Activated naive CD8-positive, alpha-beta T cell treated with anti-CD3 and anti-CD28 coated beads, Interleukin-2, amount 10 ng/mL, durations not matched to agents 7 days and 5 days (primary cell): ENCODE measurements at places on chromosomes 6 and 20. TPM values are rescaled to one million over a fixed set of nuclear protein-coding genes. Genes with fewer than 3 reads are reported as not detected.

DNA sequence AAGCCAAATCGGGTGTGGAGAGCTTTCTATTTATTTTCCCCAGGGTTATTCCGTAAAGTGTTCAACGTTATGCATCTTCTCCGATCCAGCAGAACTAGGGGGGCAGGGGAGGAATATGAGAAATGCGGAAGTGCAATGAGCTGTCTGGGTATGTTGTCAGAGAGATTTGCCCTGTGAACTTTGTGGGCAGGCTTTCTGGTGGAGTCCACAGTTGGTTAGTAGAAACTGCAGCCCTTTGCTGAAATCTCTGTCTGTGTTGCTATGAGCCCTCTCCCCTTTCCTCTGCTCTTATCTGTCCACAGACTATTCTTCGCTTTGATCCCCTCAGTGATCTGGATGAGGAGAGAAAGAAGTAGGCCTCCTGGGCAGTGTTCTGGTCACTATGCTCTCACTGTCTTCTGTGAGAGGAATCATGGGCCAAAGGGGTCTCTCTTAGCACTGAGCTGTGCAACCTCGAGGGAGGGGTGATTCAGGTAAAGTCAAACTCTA lies 158.9 kb upstream of the FUT9 start:
- no peak overlapping the region for H3K27ac ChIP-seq
- H3K4me3 ChIP-seq: no peak overlapping the region
- no peaks in the 10 kb centered on the region for H3K4me1 ChIP-seq
- no peaks in the 10 kb centered on the region for H3K27me3 ChIP-seq
- no peaks in the 10 kb centered on the region for H3K36me3 ChIP-seq
- no peak for DNase-seq

DNA sequence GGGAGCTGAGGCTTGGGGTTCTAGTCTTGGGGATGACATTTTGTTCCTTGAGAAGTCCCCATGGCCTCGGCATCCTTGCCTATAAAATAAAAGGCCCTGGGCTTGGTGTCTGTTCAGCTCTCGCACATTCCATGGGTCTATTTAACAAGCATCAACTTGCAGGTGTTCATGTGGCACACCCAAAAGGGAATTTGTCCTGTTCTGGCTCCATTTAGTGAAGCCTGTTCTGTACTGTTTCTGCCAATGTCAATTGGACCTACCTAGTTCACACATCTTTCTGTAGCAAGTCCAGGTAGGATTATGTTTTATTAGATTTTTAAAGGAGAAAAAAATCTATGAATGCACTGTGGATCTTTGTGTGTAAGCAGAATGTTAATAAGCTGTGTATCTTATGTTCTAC lies 262.0 kb downstream of the HIVEP2 start:
- H3K36me3 ChIP-seq: peaks cover 7% of the 10 kb centered on the region
- H3K27ac ChIP-seq: no peak overlapping the region
- H3K27me3 ChIP-seq: no peaks in the 10 kb centered on the region
- peaks cover 24% of the 10 kb centered on the region for H3K4me1 ChIP-seq
- DNase-seq: no peak

DNA sequence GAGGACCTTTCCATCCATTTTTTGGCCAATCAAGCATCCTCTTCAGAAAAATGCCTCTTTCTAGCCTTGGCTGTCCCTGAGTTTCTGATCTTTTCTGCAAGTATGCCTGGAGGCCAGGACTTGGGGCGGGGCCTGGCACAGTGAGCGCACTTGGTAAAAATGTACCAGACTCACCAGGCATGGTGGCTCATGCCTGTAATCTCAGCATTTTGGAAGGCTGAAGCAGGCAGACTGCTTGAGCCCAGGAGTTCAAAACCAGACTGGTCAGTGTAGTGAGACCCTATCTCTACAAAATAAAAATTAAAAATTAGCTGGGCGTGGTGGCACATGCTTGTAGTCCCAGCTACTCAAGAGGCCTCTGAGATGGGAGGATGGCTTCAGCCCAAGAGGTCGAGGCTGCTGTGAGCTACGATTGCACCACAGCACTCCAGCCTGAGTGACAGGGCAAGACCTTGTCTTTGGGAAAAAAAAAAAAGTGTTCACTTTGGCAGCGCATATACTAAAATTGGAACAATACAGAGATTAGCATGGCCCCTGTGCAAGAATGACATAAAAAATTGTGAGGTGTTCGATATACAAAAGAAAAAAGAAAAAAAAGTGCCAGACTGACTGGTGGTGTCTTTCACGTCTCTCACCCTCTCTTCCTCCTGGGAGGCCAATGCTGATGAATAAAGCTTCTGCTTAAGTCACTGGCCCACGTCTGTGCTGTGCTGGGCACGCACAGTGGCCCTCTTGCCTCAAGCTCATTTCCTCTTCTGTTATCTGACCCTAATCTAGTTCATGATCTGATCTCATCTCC lies 18.1 kb upstream of the SLC9A8 start:
- H3K4me3 ChIP-seq: no peak overlapping the region
- H3K27ac ChIP-seq: peak overlapping the region; percentile 70
- peaks cover 3% of the 10 kb centered on the region for H3K36me3 ChIP-seq
- peaks cover 18% of the 10 kb centered on the region for H3K4me1 ChIP-seq
- H3K27me3 ChIP-seq: peaks cover 28% of the 10 kb centered on the region

DNA sequence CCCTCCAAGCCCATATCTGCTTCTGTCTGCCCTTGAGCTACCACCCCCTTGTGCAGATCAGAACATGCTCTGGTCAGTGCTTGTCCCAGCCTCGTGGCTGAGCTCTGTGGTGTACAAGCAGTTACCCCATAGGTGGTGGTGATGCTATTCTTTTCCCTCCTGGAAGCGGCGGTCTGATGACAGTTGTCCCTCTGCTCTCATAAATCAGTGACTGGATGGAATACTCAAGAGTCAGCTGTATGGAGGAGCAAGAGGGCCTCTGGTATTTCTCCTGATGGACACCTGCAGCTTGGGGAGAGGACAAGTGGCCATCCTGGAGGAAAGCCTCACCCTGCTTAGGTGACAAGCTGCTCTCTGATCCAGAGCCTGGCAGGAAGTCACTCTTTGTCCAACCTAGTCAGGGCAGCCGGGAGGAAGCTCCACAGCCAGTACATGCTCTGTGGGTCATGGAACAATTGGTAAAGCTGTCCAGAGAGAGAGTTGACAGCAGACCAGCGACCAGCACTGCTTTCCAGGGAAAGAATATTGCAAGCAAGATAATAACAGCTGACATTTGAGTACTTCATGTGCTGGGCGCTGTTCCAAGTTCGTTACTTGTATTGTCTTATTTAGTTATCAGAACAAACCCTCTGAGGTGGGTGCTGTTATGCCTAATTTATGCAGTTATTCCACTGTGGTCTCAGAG lies 47.1 kb downstream of the SCAND1 start:
- H3K27ac ChIP-seq: no peak overlapping the region
- no peaks in the 10 kb centered on the region for H3K27me3 ChIP-seq
- peaks cover 12% of the 10 kb centered on the region for H3K4me1 ChIP-seq

GRCh38 chr6:7773322-7773721 lies 47.4 kb downstream of the BMP6 start:
- no peak overlapping the region for H3K4me3 ChIP-seq
- H3K27ac ChIP-seq: no peak overlapping the region
- no peaks in the 10 kb centered on the region for H3K4me1 ChIP-seq
- peaks cover 8% of the 10 kb centered on the region for H3K27me3 ChIP-seq
- no peak for DNase-seq

GRCh38 chr20:58228484-58229197 lies at the start of gene ANKRD60:
Gene ANKRD60 (minus strand): TSS chr20:58228653. CDS start chr20:58228653, 0 bp downstream.
- H3K4me3 ChIP-seq: peak within 1 kb of the TSS; percentile 55
- H3K36me3 ChIP-seq: peaks cover 9% of the 10 kb centered on the region
- DNase-seq: peak; percentile 42
- peaks cover 4% of the 10 kb centered on the region for H3K4me1 ChIP-seq
- H3K27me3 ChIP-seq: peaks cover 44% of the 10 kb centered on the region

- peak overlapping the region; percentile 22 for H3K27ac ChIP-seq
- H3K27me3 ChIP-seq: peaks cover 5% of the 10 kb centered on the region
- no peak for DNase-seq
These were observed 253.5 kb downstream of the QKI start for GRCh38 chr6:163668061-163668426.

- no peak overlapping the region for H3K27ac ChIP-seq
- no peak for DNase-seq
- peaks cover 6% of the 10 kb centered on the region for H3K27me3 ChIP-seq
- H3K4me1 ChIP-seq: no peaks in the 10 kb centered on the region
- H3K36me3 ChIP-seq: no peaks in the 10 kb centered on the region
- H3K4me3 ChIP-seq: no peak overlapping the region
These were observed 509.8 kb downstream of the EPM2A start for GRCh38 chr6:145225500-145225899.

DNA sequence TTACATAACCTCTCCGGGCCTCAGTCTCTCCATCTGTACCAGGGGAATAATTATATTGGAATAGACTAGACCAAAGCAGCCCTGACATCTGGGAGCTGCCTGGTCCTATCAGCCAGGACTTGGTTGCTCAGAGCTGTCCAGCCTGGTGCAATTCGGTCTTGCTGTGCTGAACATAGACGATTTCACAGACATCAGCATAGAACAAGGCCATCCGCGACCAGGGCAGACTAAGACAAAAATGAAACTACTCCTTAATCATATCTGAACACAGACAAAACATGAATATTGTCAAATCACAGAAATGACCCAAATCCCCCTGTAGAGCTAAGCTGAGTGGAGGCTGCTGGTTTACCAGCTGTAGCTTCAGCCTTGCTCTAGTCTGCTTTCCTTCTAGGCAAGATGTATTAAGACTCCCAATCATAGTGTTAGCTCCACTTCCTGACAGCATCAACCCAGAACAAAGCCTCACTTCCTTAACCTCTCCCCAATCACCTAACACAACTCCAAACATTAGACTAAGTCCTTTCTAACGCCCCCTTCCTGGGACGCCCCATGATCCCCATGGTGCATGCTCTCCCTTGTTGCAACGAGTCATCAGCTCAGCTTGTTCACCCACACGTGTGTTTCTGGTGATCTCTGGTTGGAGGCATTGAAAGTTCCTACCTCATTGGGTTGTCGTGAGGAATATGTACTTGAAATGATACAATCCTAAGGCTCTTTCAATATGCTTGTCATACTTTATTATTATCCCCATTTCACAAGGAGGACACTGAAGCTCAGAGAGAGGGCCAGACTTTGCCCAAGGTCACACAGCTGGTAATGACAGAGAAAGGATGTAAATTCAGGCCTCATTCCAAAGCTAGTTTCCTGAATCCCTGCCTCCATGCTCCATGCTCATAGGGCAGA lies 3.5 kb upstream of the MAPK13 start:
- H3K27ac ChIP-seq: peak overlapping the region; percentile 12
- peaks cover 2% of the 10 kb centered on the region for H3K36me3 ChIP-seq
- no peak for DNase-seq
- H3K4me1 ChIP-seq: peaks cover 49% of the 10 kb centered on the region

DNA sequence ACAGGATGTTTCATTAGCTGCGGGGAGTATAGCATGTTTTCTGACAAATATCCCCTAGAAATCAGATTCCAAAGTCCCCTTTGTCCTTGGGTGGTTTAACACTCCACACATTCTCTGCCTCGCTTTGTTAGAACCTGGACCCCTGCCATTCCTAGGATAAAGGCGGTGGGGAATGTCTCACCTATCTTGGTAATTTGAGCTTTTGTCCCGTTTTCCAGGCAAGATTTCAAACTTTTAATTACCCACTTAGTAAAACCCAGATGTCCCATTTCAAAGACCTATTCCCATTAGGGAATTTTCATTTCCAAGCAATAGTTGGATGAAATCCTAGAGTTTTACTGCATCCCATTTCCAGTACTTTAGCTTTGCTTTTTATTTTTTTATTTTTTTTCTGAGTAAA lies 501.0 kb upstream of the MAP3K7 start:
- H3K36me3 ChIP-seq: no peaks in the 10 kb centered on the region
- no peak overlapping the region for H3K4me3 ChIP-seq
- H3K27me3 ChIP-seq: peaks cover 2% of the 10 kb centered on the region
- H3K4me1 ChIP-seq: no peaks in the 10 kb centered on the region

GRCh38 chr20:29878281-29878741 lies 1379.2 kb upstream of the DEFB115 start:
- H3K36me3 ChIP-seq: peaks cover 5% of the 10 kb centered on the region
- no peak overlapping the region for H3K27ac ChIP-seq
- DNase-seq: no peak
- no peaks in the 10 kb centered on the region for H3K4me1 ChIP-seq

- no peak overlapping the region for H3K4me3 ChIP-seq
- H3K27ac ChIP-seq: no peak overlapping the region
- no peaks in the 10 kb centered on the region for H3K27me3 ChIP-seq
- no peaks in the 10 kb centered on the region for H3K36me3 ChIP-seq
These were observed 12.1 kb downstream of the SALL4 start for GRCh38 chr20:51790256-51790655.

GRCh38 chr20:7691647-7692269 lies 248.5 kb downstream of the HAO1 start:
- no peaks in the 10 kb centered on the region for H3K36me3 ChIP-seq
- H3K4me1 ChIP-seq: no peaks in the 10 kb centered on the region
- no peak for DNase-seq
- H3K27me3 ChIP-seq: no peaks in the 10 kb centered on the region
- no peak overlapping the region for H3K4me3 ChIP-seq

DNA sequence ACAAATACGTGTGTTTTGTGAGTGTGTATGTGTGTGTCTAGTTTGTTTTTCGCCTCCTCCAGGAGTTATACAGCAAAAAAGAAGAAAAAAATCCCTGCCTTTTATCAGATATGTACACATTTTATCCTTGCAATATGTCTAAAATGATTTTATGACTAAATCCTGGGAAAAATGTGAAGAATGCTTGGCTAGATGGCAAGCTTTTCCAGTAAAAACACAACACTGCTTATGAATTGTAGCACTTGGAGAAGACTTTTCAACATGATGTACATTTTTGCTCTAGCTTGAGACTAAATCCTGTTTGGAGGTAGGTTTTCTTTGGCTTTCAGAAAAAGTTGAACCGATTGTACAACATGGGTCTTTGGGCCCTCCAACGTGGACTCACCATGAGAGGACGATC lies 160.2 kb downstream of the GMPR start:
- no peak overlapping the region for H3K4me3 ChIP-seq
- H3K36me3 ChIP-seq: peaks cover 10% of the 10 kb centered on the region
- DNase-seq: no peak

DNA sequence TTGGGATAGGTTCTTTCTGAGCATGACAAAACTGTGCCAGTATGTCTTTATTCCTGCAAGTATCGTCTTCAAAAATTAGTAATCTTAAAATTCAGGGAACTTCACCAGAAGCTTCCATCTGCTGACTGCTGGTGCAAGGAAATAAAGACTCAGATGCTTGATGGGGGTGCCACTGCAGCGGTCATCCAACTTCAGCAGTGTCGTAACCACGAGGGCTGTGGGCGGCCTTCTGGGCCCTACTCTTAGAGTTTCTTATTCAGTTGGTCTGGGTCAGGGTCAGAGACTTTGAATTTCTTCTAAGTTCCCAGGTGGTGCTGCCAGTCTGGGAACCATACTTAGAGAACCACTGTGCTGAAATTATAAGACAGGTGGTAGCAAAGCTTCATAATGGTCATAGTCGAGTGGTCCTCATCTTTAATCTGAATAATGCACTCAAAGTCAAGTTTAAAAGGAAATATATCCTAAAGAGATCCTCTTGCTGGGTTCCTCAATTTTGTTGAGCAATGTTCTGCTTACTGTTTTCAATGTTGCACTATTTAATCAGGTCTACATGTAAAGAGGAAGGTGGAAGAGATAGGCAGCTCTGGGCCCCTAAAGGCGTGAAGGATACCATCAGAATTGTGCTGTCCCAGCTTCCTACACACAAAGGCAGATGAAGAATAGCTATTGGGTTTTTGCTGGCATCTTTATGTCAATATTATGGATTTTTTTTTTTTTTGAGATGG lies 165.4 kb upstream of the GMDS start:
- no peaks in the 10 kb centered on the region for H3K27me3 ChIP-seq
- H3K4me1 ChIP-seq: no peaks in the 10 kb centered on the region
- H3K27ac ChIP-seq: no peak overlapping the region
- H3K4me3 ChIP-seq: no peak overlapping the region
- DNase-seq: no peak

The PSMF1 gene
- total RNA-seq: 127 TPM

The SMLR1 gene
- total RNA-seq: not detected

The BFSP1 gene
- 0.17 TPM for total RNA-seq

The OR2J3 gene
- total RNA-seq: not detected

The SEL1L2 gene
- total RNA-seq: not detected
